Activated effector memory CD4-positive, alpha-beta T cell treated with Interleukin-2 at 50 U/mL for 16 hours (primary cell): ENCODE measurements at places on chromosomes 1 and 21.

DNA sequence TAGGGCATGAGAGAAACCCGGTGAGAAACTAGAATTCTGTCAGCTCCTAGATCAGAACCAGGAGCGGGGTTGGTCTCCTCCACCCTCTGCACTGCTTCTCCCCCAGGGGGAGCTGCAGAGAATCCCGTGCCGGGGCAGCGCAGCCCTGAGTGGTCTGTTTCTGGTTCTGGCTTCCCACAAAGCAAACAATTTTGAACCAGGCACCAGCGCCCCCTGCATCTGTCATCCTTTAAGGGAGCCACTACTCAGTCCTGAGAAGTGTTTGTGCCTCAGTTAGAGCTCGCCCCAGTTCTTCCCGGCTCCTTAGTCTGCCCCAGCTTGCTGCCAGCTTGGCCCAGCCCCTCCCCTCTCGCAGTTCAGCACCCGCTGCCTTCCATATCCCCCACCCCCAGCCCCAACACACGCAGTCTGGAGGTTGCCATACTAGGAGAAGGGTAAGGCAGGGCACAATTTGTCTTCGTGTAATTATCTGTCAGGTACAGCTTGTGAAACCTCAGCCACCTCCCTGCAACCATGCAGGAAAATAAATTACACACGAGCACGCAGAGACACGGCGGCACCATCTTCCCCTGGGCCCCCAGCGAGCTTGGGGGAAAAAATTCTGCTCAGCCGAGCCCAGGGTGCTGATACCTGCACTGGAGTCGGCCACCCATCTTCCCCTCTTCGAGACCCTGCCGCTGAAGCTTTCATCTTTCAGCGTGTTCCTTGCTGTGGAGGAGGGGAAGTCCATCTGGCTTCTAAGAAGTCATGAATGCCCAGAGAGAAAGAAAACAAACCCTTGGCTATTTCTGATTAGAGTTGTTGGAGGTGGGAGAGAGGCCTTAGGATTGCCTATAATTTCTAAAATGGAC, 62.6 kb upstream of the CD1D start:
- DNase-seq = no peak

DNA sequence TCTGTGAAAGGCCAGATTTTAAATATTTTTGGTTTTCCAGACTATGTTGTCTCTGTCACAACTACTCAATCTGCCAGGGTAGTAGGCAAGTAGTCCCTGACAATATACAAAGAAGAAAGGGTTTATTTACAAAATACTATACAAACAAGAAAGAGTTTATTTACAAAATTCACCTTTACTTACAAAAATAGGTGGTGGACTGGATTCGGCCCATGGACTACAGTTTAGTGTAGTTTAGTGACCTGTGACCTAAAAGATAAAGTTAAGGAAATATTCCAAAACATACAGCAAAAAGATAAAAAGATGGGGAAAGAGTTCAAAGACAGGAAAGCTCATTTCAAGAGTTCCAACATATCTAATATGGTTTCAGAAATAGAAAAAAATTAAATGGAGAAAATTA, 52.9 kb upstream of the MAP10 start:
- no peak for DNase-seq

GRCh38 chr1:204377800-204378668, 18.3 kb upstream of the PLEKHA6 start:
- peak; percentile 39 for DNase-seq

DNA sequence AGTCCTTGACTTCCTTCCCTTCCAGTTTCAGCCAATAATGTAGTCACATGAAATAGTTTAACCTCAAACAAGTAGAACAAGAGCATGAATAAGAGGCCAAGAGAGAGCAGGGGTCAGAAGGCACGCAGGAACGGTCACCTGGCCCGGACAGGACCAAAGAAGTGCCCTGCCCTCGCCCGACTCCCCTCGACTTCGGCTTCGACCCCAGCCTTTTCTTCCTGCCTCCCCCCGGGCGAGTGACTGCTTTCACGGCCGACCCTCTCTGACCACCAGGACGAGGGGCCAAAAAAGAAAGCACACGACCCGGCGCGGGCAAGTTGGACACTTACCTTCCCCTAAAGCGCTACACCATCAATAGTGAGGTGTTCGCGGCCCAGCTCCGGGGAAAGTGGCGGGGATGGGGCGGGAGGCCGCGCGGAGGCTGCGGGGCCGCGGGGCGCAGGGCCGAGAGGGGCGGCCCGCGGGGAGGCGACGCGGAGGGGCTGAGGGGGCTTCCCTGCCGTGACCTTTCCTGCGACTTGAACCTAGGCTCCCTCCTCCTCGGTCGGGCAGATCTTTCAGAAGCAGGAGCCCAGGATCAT, 519 bp downstream of the RERE start:
- DNase-seq = peak; percentile 18

DNA sequence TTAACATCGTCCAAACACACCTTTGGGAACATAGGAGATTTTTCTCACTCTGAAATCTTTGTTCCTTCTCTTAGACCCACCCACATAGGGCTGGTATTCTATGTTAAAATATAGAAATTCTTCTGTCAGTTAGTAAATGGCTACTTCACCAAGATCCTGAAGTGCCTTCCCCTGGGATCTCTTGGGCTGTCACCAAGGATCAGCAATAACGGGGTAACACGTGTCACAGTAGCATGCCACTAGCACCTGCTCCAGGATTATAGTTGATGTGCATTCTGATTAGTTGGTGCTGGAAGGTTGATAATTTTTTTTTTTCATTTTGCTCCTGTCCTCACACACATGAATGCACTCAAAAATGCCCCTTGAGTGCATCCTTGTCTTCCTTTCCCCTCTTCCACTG, 298.7 kb downstream of the NTNG1 start:
- no peak for DNase-seq

- DNase-seq = no peak
Measured at GRCh38 chr1:54982739-54983138, 2.3 kb downstream of the TMEM61 start.

GRCh38 chr21:38533887-38534286, 35.6 kb upstream of the ERG start:
- no peak for DNase-seq

DNA sequence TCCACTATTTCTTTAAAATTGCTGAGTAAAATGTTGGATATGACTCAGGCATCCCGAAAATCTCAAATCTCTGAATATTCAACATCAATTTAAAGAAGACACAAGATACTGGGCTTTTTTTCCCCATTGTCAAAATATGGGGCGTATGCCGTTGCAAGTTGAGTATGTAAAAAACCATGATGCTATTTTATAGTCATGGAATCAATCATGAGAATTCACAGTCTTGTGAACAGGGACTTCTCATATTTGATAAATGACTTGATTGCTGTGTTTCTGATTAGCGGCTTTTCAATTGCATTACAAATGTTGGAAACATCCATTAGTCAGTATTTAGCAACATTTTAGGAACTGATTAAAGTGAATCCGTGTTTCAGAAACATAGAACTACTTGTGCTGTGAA, 45.3 kb downstream of the SETD4 start:
- no peak for DNase-seq

DNA sequence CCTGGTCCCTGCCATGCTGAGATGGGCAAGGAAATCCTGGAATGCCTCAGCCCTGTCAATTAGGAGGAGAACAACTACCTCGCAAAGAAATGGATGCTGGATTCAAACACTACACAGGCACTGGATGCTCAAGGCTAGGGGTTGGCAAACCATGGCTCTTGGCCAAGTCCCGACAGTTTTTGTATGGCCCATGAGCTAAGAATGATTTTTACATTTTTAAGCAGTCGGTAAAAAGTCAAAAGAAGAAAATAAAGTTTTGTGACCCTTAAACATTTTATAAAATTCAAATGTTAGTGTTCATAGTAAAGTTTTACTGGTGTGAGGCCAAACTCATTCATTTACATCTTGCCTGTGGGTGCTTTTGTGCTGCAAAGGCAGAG, 6.5 kb downstream of the CDK18 start:
- DNase-seq = no peak

- no peak for DNase-seq
Measured at GRCh38 chr1:56216218-56216617, 363.1 kb downstream of the PLPP3 start.

- DNase-seq = no peak
Measured at GRCh38 chr1:94922761-94923331, 4.1 kb downstream of the CNN3 start.

GRCh38 chr1:95276429-95276828, 42.4 kb downstream of the RWDD3 start:
- no peak for DNase-seq

DNA sequence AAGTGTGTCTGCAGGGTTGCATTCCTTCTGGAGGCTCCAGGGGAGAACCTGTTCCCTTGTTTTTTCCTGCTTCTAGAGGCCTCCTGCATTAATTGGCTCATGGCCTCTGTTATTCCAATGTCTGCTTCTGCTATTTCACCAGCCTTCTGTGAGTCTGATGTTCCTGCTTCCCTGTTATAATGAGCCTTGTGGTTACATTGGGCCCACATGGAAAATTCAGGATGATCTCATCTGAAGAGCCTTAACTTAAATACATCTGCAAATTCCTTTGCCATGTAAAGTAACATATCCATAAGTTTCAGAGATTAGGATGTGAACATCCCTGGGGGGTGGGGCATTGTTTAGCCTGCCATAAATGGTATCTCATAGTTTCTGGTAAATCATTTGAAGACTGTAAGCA, 181.1 kb downstream of the RWDD3 start:
- no peak for DNase-seq

DNA sequence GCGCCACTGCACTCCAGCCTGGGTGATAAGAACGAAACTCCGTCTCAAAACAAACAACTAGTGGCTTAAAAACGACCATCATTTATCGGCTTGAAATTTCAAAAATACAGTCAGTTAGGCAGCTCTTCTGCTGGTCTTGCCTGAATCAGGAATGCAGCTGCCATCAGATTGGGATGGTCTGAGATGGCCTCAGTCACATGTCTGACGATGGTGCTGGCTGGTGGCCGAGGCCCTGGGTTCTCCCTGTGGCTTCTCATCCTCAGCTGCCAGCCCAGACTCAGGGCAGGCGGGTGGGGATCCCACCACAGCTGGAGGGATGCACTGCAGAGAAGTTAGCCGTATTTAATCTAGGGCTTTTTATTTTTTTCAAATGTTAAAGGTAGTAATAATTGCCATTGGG, 31.3 kb downstream of the IL6R start:
- no peak for DNase-seq

DNA sequence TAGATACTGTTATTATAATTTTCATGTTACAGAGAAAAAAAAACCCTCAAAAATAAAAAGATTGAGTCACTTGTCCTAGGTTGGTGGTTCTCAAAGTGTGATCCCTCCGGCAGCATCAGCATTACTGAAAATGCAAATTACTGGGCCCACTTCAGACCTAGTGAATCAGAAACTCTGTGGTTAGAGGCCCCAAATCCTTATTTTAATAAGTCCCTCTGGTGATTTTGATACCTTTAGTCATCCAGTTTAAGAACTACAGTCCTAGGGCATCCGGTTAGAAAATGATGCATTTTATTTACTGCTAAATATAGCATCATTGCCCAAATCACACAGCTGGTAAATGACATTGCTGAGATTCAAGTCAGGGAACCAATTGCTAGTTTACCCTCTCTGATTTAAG, 203.7 kb upstream of the RUNX1 start:
- no peak for DNase-seq

- DNase-seq = no peak
Measured at GRCh38 chr1:119451158-119451557, 36.2 kb downstream of the HSD3B2 start.

DNA sequence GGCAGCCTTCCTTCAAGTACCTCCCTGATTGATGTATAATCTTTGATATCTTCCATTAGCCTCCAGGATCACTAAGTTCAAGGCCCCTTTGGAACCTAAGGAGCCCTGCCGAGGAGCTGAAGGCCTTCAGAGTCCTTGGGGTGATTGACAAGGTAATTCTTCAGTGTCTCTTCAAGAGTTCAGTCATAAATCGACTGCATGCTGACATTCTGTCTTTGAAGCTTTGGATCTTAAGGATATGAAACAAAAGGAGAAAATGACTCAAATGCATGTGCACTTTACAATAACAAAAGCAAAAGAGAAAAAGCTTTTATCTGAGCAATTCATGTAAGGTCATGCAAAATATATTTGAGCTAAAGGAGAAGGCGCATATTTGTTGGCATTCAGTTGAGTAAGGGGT, 125.3 kb downstream of the RPS6KC1 start:
- DNase-seq = no peak

DNA sequence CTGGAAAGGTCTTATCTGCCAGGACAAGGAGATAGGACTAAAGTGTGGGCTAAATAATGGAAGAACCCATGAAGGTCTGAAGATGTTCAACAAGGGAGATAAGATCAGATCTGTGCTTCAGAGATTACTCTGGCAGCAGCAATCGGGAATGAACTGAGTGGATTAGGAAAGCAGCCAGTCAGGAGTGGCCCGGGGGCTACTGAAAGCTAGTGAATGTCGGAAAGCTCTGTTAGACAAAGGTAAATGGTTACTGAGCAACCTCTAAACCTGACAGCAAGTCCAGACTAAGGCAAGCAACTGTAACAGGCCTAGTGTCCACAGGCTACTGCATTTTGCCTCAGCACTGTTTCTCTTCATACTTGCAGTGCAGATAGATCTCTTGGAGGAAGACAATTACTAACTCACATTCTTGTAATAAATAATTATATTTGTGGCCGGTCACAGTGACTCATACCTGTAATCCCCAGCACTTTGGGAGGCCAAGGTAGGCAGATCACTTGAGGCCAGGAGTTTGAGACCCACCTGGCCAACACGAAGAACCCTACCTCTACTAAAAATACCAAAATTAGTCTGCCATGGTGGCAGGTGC, 12.5 kb downstream of the IQGAP3 start:
- no peak for DNase-seq

- DNase-seq = peak; percentile 52
Measured at GRCh38 chr1:87335175-87335884, 6.7 kb downstream of the LMO4 start.

GRCh38 chr1:24052220-24052619, 59.7 kb downstream of the MYOM3 start:
- no peak for DNase-seq

GRCh38 chr21:35400233-35400939, 351.3 kb upstream of the RUNX1 start:
- no peak for DNase-seq

DNA sequence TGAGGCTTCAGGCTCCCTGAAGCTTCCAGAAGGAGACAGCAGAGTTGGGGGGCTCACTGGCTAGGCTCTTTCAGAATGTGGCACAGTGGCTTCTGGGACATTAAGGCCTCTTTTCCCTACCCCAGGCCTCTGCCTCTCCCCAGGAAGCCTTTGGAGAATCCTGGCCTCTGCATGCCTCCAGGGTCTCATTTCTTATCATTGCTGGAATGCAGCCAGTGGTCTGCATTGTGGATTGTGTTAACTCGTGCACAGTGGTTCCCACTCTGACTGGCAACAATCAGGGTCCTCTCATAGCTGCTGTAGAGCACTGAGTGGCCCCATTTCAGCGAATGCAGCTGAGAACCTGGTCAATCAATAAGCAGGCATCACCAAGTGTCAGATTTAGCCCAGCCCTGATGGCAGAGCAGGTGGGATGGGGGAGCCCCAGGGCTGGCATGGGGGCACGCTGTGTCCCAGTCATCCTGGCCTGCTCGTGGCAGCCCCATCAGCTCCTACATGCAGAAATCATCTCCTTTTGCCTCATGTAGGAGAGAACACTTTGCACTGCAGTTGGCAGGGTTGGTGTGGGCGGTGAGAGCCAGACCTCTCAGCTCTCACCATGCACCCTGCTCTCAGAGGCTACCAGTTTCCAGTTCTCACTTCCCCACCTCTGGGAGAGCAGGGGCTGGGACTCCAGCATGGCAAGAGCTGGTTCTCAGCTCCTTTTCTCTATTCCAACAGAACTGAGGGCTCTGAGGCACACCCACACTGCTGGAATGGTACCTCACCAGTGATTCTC, 13.4 kb downstream of the ADORA1 start:
- no peak for DNase-seq
